Myometrial cell (primary cell): ENCODE measurements at places on chromosomes 7 and 10. TPM values are rescaled to one million over a fixed set of nuclear protein-coding genes. Genes with fewer than 3 reads are reported as not detected.

Gene CPA2
- 0.89 TPM in 1 of 2 replicates, not detected in the other for total RNA-seq

Gene OR2A5
- not detected in 2 replicates for total RNA-seq

Gene ASB13
- total RNA-seq = 9.0 and 11.0 TPM in 2 replicates

Gene SCD
- 1,102 and 1,319 TPM in 2 replicates for total RNA-seq

Gene ZNF804B
- total RNA-seq = not detected in 2 replicates

Gene AKR1B15
- total RNA-seq = not detected in 2 replicates

Gene OR2A12
- total RNA-seq = not detected in 2 replicates
